ENCODE measurements at places on chromosomes 11 and 22.

DNA sequence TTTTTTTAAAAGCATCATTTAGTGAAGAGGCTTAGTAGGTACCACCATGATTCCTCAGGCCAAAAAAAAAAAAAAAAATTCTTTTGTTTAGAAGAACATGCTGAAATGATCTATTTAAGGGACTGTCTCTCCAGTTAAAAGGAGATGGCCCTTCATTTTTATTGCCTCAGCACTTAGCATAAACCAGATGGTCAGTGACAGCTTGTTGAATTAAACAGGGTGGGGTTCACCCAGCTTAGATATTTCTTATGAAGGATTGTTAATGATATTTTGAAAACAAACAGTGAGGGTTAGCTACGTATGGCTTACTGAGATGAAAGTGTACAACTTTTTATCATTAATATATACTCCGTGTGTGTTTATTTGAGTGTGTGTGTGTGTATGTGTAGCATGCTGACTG, 203.7 kb downstream of the FAM181B start:
- DNase-seq, result no peak

DNA sequence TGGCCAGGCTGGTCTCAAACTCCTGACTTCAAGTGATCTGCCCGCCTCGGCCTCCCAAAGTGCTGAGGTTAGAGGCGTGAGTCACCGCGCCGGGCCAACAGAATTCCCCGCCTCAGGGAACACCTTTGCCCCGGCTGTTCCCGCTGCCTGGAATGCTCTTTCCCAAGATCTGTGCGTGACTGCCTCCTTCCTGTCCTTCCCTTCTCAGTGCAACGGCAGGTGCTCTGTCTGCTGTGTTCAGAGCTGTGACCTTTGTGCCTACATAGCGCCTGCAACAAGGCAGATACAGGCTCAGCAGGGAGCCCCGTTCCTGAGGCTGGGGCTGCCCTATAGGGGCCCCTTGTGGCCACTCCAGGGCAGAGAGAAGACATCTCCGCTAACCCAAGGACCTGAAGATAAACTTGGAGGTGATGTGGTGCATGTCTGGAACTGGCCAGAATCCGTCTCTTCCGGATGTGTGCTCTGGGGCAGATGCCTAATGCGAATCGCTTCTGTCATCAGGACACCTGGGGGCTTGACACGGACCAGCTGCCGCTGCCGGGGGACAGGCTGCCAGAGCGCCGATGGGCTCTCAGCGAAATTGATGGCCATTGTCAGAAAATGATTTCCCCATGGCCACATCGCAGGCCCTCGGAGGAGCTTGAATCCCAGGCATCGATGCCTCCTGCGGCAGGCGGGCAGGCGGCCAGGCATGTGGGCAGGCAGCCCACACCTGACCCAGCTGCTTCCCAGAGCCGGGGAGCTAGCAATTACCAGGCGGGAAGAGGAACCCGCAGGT, 43.5 kb upstream of the TCF20 start:
- DNase-seq, result peak; percentile 15

DNA sequence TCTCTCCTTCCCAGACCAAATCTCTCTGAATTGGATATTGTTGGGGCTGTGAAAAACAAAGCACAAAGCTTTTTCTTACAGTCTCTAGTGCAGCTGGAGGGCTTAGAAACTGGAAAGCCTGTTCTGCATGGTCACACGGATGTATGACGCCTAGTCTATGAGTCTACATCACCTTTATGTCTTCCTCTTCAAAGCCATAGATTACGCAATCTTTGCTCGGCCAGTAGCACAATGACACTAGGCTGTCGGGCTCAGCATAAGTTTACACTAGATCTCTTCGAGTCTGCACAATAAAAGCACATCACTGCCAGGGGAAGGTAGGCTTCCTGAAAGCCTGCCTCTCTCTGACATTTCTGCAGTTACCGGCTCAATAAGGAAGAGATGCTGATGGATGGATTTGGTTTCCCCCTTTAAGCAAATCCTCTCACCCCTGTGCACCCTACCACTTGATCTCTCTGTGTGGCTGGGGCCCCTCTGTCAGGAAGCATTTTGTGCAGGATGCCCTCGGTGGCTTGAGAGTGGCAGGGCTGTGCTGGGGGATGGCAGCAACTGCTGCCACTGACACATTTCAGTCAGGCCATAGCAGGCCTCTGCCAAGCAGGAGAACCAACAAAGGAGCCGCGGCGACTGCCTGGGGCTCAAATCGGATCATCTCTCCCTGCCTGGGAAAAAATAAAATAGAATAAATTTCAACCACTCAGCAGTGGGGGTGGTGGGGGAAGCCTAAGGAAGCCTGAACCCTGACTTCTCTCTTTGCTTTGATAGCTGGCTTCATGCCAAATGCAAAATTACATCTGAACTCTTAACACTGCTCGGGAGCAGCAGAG, 1272.8 kb downstream of the LRRC4C start:
- DNase-seq, result no peak

DNA sequence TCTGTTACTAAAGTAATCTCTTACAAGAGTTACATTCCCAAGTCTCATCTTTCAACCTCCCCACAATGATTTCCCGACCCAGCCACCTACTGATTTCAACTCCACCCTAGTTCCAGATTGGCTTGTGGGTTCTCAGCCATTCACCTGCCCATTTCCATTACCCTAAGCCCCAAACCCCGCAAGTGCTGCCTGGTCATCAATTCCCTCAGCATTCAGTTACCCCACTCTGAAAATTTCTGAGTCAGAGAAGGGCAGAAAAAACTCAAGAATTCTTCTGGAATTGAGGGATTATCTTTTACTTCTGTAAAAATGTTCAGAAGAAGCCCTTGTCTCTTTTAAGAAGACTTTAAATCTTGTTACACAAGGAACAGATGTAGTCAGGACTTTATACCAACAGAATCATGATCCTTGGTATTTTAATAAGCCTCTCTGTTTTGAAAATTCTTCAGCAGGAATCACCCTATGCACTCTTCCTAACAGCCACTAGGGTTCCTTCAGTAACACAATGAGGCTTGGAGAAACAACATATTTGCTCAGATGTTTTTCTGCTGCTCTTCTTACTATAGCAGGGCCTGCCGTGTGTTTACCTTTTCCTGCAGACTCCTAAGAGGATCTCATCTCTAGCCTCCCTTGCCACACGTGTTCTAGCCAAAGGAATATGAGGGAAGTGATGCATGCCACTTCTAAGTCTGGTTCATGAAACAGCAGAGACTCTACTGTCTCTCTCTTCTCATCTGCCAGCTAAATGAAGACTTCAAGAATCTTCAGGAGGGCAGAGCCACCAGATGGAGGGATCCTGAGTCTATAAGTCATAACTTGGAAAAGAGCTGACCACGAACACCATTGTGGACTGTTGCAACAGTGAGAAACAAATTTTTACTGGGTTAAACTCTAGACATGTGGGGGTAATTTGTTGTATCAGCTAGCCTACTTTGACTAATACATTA, 29.3 kb upstream of the PAMR1 start:
- DNase-seq, result no peak

DNA sequence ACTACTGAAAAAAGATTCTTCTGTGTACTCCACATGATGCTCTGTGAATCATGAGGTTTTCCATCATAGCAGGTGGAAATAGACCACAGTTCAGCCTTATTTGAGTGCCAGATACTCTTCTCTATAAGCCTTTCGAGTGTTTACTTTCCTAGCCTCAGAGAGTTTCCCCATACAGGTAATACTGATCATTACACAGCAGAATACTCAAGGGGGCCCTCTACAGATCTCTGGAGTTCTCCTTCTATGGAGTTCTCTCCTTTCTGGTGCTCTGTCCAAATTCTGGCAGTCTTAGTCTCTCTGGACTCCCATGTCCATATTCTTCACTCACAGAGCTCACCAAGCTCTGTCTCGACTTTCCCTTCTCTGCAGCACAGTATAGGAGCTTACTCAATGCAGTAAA, 175.7 kb upstream of the CARD18 start:
- DNase-seq, result no peak

DNA sequence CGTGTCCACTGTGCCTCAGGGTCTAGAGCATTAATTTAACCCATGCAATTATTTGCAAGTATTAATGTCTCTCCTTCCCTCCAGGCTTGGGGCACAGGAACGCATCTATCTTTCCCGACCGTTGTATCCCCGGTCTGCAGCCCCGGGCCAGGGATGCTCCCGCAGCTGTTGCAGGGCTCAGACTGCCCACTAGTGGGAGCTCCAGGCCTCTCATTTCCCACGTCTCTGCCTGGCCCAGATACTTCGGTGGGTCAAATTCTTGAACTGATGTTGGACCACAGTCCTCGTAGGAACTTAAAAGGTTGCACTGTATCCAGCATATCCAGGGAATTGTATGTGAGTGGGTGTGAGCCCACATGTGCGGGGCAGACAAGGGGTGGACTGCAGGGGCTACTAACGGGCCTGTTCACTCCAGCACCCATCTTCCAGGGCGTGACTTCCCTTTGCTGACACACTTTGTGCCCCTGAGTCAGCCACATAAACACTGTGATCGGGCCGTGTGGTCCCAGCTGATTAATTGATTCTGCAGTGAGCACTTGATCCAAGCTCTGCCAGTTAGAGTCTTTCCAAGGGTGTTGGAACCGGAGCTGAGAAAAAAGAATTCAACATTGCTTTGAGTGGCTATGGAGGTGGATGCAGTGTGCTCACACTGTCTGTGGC, 451.3 kb downstream of the TBC1D22A start:
- DNase-seq, result no peak

- no peak for DNase-seq
Observed at GRCh38 chr22:36767035-36767775, 8.7 kb downstream of the IFT27 start.

DNA sequence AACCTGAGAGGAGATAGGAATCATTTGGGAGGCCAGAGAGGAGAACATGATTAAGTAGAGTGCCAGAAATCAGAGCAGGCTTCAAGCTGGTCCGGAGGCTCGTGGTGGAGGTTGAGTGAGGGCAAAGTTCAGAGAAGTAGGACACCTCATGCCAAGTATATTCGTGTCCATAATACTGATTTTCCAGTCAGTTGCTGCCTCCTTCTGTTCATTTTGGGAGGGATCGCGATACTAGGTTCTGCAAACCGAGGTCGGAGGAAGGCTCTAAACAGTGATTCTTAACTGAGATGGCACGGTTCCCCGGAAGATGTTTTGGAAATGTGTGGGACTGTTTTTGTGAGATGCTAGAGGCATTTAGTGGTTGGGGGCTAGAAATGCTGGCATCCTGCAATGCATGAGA, 13.6 kb upstream of the CD3E start:
- DNase-seq, result peak; percentile 24

GRCh38 chr22:42519525-42520401, at the start of gene RRP7A:
Gene RRP7A, minus strand, starts transcription at chr22:42519796. Its CDS starts 10 bp downstream, at chr22:42519786.
- DNase-seq, result peak; percentile 67

DNA sequence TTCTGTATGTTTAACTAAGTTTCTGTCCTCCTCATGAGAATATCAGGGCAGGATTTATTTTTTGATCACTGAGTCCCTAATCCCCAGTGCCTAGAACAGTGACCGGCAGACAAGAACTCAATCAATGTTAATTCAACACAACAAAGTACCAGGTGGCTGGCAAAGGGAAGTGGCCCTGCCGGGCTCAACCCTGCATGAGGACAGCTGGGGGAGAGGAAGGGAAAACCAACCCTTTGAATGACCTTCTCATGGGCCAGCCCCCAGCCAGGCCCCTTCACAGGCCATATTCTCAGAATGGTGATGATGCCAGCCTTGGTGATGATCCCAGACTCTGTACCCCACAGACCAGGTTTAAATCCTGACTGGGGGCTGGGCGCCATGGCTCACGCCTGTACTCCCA, 1.4 kb upstream of the MFNG start:
- no peak for DNase-seq

DNA sequence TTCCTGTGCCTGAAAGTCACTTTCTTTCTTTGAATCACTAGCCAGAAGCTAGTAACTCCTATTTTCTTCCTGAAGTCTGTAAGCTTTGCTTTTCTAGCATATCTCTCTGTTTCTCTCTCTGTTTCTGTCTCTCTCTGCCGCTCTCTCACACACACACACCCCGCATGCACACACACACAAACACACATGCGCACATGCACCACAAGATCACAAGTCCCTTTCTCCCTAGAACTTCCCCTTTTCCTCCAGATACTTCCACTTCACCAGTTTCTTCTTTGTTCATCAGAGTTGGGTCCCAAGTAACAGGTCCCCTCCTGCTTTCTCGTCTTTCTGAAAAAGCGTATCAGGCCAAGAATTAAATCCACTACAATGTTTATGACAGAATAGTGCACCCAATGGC, 148.5 kb upstream of the HSD17B12 start:
- no peak for DNase-seq

DNA sequence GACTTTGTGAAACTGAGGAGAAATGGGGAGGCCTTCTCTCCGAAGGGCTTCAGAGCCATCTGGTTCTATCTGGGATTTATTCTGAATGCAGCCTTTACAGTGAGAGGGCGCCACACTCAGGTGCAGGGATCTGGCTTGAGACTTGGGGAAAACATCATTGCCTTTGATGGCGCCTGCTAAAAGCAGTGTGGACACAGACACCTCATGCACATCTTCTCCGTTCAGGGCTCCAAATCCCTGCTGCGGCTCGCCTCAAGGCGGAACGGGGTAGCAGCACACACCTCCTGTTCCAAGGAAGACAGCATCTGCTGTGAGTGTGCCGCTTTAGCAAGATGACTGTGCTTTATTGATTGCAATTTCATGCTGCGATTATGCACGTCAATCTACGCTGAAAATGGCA, 37.1 kb upstream of the OLFML1 start:
- no peak for DNase-seq

DNA sequence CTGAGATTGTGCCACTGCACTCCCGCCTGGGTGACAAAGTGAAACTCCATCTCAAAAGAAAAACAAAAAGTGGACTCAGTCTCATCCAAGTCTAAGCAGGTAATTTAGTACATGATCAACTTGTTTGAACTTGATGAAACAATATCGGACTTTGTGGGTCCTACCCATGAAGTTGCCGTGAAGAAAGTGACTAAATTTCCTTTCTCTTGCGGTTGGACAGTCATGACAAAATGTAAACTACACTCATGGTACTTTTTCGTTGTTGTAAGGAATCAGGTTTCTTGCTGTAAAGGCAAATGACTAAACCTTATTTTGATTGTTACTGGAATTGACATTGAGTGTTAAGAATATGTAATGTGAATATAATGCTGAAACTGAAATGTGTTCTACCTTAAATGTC, 164.5 kb upstream of the PLET1 start:
- no peak for DNase-seq

DNA sequence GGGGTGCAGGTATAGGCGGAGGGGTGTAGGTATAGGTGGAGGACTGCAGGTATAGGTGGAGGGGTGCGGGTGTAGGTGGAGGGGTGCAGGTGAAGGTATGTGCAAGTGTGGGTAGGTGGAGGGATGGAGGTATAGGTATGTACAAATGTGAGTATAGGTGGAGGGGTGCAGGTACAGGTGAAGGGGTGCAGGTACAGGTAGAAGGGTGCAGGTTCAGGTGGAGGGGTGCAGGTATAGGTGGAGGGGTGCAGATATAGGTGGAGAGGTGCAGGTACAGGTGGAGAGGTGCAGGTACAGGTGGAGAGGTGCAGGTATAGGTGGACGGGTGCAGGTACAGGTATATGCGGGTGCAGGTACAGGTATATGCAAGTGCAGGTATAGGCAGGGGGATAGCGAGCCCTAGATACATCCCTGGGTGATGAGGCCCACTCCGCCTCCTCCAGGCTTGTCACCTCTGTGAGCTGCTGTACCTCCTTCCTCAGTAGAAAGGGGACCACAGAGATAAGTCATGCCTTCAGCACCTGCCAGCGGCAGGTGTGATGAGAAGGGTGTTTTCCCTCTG, 17.2 kb downstream of the LINC01488 start:
- no peak for DNase-seq
